ENCODE measurements at places on chromosomes 7 and 10.

DNA sequence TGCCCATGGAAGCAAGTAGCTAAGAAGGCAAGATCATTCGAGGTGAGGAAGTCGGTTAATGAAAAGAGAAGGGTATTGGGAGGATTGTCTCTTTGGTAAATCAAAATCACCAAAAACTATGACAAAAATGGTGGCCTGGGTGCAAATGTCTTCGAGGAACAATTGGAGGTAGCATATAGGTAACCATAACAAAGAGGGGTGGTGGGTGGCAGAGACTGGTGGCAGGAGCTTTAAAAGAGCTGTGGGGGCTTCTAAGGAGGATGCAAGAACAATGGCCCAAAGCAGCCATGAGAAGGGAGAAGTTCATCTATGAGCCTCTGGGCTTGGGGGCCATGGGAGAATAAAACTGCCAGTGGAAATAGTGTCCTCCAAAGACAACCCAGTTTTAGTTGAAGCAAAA is 172.2 kb upstream of the PDE1C start:
- DNase-seq: no peak

DNA sequence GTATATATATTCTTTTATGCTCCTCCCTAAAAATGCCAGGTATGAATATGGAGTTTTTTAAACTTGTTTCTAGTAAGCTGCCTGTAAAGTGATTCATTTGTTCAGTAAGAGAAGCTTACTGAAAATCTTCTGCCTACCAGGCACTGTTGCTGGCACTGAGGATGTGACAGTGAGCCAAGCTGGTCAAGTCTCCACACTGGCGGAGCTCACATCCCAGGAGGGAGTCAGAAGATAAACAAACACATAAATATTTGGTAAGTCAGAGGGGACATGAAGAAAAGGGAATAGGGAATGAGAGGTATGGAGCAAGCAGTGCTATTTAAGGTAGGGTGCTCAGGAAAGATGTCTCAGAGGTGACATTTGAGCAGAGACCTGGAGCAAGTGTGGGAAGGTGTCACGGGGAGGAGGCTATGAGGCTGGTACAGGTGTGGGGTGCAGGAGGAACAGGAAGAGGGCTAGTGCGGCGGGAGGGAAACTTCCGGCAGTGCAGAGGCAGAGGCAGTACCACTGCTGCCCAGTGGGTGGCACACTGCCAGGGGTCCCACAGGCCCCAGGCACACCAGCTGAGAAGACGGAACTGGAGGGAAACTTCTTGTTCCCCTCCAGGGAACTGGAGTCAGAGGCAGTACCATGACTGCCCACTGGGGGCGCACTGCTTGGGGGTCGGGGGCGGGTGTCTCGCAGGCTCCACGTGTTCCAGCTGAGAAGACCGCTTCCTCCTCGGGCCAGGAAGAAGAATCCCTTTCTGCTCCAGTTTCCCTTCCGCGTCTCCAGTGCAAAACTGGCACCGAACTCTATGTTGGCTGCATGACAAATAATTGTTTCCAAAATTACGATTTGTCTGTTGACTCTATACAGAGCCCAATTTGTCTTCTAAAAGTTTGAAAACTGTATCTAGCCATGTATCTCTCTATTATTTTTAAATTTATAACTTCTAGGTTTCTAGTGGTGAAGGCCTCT is 161.0 kb downstream of the TEX36 start:
- peak; percentile 34 for DNase-seq

DNA sequence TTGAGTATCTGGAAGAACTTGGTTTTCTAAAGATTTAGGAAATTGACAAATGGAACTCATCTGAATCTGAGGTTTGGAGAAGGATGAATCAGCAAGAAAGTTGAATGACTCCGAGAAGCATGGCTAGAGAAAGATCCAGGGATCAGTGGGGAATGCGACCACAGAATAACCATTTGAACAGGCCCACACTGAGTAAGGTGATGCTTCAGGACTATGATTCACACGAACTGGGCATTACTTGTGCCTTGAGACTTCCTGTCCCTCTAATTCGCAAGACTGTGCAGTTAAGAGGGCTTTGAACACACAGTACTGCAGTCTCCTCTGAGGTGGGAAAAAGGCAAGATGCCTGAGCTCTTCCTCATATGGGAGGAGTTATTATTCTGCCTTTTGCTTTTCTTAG is 395.5 kb upstream of the POM121L12 start:
- DNase-seq: no peak

GRCh38 chr7:1538544-1539180 is 8.2 kb downstream of the MAFK start:
- no peak for DNase-seq

- DNase-seq: peak; percentile 56
Observed at GRCh38 chr10:133257489-133258065, 19.1 kb downstream of the ADAM8 start.

DNA sequence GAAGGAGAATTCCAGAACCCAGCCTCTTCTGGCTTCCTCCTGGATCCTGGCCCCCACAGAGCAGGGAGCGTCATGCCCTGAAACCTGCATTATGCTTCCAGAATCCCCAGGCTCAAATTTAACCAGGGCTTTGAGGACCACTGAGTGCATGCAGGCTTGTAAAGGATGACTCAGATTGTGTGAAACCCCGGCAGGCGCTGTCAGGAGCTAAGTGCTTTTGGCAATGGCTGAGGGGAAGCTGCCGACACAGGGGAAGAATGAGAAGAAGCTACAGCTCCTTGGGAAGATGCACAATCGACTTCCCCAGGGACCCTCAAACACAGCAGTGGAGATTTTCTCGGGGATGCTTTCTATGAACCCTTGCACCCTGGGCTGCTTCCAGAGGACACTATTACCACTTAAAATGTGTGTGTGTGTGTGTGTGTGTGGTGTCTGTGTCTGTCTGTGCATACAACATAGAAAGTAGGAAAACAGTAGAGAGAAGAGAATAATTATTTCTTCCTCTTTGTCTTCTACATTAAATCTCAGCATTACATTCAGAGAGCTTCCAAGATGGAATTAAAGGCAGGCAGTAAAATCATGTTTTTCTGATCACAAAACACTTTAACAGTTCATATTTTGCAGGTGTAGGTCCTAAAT is 183.5 kb upstream of the INHBA start:
- DNase-seq: no peak
